Uterus (tissue), 4 donors: ENCODE measurements at places on chromosomes 6 and 20. TPM values are rescaled to one million over a fixed set of nuclear protein-coding genes. Genes with fewer than 3 reads are reported as not detected.

GRCh38 chr6:53309059-53309900 is 39.5 kb downstream of the ELOVL5 start:
- H3K27me3 ChIP-seq = no peaks in the 10 kb centered on the region
- H3K4me3 ChIP-seq = no peak overlapping the region
- H3K4me1 ChIP-seq = no peaks in the 10 kb centered on the region
- DNase-seq = no peak

The PHACTR1 gene
- total RNA-seq = 8.3 TPM

DNA sequence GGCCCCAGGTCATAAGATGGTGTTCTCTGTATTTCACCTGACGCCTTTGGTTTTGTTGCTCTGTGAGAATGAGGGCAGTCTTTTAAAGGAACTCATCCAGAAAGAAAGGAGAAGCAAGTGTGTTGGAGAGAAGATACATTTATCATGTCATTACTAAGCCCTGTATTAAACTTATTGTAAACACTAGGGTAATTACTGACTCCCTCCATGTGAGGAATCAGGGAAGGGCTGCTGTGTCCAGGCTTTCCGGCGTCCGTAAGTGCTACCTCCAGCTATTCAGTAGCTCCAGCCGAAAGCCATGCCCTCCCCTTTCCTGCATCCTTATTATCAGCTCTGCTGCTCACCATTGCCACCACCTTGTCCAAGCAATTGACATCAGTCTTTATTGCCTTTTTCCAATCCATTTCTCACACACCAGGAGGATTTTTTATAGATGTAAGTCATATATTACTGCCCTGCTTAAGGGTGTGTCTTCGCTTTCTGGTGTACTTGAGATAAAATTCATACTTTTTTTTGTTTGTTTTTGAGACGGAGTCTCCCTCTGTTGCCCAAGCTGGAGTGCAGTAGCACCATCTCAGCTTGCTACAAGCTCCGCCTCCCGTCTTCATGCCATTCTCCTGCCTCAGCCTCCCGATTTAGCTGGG is 94.7 kb downstream of the RPP40 start:
- peaks cover 9% of the 10 kb centered on the region for H3K4me1 ChIP-seq
- no peaks in the 10 kb centered on the region for H3K27me3 ChIP-seq
- H3K36me3 ChIP-seq = no peaks in the 10 kb centered on the region
- DNase-seq = no peak
- no peak overlapping the region for H3K27ac ChIP-seq

DNA sequence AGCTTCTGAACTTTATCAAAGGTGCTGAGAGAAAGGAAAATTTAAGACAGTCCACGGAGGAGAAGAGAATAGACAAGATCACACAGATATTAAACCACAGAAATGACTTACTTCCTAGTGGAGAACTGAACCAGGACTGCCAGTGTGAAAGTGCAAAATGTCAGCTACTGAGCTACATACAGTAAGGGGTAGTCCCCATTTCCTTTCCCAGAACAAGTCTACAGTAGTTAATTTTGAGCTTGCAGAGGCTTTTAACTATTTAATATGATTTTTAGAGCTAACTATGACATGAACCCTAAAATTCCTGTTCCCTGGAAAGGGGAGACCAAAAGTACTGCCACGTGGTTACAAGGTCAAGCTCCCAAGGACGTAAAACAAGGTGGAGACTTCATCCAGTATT is 45.1 kb downstream of the CEP85L start:
- no peak overlapping the region for H3K27ac ChIP-seq
- H3K36me3 ChIP-seq = no peaks in the 10 kb centered on the region
- no peaks in the 10 kb centered on the region for H3K27me3 ChIP-seq
- no peak overlapping the region for H3K4me3 ChIP-seq
- no peak for DNase-seq

DNA sequence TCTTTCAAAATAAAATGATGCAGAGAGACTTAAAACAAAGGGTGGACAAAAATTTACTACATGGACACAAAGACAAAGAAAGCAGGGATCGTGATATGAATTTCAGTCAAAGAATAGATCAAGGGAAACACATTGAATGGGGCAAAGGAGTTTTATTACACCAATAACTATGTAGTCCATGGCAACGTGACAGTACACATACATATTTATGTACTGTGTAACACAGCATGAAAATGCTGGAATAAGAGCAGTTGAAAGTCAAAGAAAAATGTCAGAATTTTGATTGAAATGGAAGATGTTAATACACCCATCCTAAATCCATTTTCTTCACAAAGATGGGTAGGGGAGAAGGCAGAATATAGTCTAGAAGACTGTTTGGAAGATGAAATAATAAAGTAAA is 9.4 kb upstream of the RIN2 start:
- no peaks in the 10 kb centered on the region for H3K4me1 ChIP-seq
- H3K27me3 ChIP-seq = no peaks in the 10 kb centered on the region
- H3K36me3 ChIP-seq = no peaks in the 10 kb centered on the region
- H3K4me3 ChIP-seq = no peak overlapping the region

The STX7 gene
- total RNA-seq = 61.9 TPM

DNA sequence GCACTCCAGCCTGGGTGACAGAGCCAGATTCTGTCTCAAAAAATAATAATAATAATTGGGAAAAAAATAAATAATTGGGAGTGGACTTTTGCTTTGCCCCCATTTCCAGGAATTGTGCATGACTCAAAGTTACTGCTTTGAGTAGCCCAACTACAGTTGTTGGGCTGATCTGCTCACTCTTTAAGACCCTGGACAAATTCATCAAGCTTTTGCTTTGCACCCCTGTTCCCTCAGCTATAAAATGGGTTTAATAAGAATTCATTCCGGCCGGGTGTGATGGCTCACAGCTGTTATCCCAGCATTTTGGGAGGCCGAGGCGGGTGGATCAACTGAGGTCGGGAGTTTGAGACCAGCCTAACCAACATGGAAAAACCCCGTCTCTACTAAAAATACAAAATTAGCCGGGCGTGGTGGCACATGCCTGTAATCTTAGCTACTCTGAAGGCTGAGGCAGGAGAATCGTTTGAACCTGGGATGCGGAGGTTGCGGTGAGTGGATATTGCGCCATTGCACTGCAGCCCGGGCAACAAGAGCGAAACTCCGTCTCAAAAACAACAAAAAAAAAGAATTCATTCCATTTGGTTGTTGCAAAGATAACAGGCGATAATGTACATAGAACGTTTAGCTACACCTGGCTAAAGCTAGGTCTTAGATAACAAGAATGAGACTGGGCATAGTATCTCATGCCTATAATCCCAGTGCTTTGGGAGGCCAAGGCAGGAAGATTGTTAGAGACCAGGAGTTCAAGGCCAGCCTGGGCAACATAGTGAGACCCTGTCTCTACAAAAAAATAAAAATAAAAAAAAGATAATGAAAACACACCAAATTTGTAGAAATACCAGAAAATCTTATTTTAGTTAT is 87.9 kb upstream of the ZNF217 start:
- H3K4me1 ChIP-seq = no peaks in the 10 kb centered on the region
- no peak for DNase-seq
- no peak overlapping the region for H3K4me3 ChIP-seq
- H3K36me3 ChIP-seq = no peaks in the 10 kb centered on the region
- no peaks in the 10 kb centered on the region for H3K27me3 ChIP-seq
